ENCODE measurements at places on chromosomes 12 and 14.

DNA sequence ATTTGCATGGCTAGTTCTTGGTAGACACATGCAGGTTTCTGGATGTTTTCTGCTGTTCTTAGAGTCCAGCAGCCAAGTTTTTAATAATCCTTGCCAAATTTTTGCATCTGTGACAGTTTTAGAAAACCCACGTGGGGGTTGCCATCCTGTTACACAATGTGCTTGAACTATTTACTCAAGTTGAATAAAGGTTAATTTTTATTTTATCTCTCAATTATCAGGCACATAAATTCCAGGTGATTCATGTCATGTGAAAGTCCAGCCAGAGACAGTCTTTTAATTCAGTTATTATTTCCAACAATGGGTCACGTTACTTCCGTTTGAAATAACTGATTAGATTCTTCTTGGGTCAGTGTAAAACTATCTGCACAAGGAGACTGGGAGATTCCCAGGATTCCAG, 15.7 kb downstream of the MYRFL start:
- DNase-seq: no peak

DNA sequence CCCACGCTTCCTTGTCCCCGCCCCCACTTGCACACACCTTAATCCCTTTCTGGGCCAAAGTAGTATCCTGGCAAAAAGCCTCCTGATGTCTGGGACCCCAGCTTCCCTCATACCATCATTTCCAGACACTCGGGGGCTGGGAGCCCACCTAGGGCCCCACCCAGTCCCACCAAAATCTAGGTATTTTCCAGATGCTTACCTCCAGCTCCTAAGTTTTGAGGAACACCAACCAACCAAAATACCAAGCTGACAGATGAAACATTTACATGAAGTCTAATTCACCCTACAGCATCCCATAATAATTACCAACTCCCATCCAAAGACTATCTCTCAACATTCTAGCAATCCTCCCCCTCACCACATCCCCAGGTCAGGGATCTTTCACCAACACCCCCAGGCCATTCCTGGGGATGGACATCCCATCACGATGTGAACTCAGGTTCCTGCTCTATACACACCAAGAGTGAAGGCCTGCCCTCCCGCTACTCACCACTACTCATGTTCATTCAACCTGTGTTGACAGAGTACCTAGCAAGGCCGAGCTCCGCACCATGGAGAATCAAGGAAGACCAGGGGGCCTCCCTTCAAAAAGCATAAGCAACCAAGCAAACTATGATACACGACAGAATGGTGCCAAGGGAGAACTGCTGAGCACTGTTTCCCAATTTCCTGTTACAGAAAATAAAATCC, 1.6 kb upstream of the CHD4 start:
- no peak for DNase-seq

- DNase-seq: no peak
These were observed 321.1 kb downstream of the NOVA1 start for GRCh38 chr14:26276757-26277156.

DNA sequence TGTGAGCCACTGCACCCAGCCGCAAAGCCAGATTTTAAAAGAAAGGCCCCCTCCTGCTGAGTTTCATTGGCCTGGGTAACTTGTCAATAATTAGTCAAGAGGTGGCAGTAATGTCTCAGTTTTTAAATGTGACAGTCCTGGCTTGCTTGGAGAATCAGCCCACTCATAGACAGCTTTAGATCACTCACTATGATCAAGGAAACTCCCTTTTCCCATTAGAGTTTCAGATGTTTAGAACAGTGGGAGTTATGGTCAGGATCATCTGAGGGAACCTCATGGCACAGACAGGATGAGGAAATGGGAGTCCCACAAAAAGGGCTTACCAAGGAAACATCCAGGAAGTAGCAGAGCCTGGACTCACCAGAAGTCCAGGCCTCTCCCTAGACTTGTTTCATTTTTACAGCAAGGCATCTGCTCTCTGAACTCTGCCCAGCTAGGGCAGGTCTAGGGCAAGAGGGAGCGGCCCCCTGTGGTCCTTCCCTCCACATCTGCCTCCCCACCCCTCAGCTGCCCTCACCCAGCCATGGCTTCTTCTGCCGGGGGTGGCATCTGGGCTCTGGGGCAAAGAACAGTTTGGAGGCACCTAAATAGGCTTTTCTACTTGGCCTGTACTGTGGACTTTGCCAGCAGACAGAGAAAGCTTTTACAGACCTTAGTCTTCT, 11.2 kb downstream of the BCL2L14 start:
- DNase-seq: no peak

DNA sequence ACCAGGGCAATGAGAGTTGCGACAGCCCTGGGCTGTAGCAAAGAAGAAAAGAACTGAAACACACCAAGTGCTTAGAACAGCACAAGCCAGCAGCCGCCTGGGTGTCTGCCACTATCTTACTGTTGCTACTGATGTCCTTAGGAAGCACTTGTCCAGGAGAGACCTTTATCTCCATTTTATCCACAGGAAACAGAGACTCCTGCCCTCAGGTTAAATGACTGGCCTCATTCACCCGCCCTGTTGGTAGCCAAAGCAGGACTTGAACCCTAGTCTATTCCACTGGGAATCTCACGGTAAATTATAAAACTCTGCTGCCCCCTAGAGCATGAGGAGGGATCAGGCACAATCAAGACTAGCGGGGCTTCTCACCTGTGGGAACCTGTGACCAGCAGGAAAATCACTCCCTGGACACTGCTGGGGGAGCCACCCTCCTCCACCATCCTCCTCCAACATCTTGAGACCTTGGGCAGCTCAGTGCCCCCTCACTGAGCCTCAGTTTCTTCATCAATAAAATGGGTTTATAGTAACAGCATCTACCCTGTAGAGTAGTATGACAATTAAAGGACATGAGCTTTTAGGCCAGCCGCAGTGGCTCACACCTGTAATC, 20.5 kb upstream of the TESC start:
- no peak for DNase-seq

GRCh38 chr12:34188974-34189373, 166.7 kb downstream of the ALG10 start:
- DNase-seq: no peak

DNA sequence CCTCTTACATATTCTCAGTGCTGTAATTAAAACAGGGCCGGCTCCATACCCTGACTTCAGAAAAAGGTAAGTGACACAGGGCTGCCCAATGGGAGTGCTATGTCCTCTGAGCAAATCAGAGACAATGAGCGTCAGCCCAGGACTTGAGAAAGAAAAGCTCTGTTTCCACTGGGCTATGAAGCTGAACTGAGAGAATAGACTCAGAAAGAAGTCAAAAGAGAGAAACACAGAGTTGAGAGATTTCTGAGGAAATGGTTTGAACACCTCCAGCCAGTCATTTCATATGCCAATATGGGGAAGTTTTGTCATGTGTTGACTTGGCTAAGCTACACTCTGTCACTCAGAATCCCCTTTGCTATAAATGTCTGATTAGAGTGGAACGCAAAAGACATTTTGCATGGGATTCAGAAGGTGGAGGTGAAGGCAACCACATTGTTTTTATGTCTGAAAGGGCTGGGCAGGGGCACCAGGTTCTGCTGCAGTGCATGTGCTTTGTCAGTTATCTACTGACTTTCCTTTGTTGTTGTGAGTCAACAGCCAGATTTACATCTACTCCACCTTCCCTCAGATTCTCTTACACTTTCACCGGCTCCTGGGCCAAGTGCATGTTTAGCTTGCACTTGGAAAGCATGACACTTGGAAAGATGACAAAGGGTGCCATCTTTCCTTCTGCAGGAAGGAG, 313.3 kb downstream of the DUSP6 start:
- DNase-seq: no peak

DNA sequence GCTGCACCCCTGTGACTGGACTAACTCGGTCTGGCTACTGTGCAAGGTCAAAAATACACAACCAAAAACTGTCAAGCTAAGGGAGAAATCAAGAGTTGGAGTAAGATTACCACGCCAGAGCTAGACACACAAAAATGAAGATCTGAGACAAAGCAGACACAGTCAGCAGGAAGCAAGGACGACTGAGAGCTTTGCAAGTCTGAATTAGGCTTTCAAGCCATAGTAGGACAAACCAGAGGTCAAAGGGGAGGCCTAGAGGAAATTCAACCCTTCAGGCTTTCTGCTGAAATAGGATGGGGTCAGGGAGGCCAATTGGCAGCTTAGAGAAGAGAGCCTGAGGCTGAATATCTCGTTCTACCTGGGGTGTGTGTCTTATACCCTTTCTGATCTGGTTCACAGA, 117.3 kb downstream of the LLPH start:
- no peak for DNase-seq

- DNase-seq: no peak
These were observed 8.4 kb downstream of the CKAP4 start for GRCh38 chr12:106239241-106239950.

- DNase-seq: no peak
These were observed 207.4 kb downstream of the SYNE2 start for GRCh38 chr14:64060199-64060545.

DNA sequence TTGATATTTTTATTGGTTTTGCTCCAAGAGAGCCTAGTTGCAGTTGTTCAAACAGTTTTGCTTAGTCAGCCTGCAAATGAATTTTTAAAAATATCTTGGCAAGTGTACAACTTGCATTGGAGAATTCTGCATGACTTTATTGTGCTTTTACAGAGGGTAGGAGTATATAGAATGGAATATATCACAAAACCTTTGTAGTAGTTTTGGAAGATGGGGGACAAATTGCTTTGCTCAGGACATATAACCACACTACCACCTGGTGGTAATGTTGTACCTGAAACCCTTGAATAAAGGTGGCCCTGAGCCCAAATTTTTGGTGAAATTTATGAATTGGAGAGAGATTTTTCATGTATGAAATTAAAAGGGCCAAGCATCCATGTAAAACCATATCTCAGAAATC, 645.2 kb downstream of the MED13L start:
- no peak for DNase-seq

- no peak for DNase-seq
These were observed 40.3 kb downstream of the SOCS2 start for GRCh38 chr12:93612776-93613175.
